Stimulated activated CD4-positive, alpha-beta T cell treated with anti-CD3 and anti-CD28 coated beads, Interleukin-4, amount 100 ng/mL, for 1 hour (primary cell): ENCODE measurements at places on chromosomes 12 and 14.

GRCh38 chr12:65308601-65309071 lies 30.2 kb downstream of the MSRB3 start:
- DNase-seq = no peak

- DNase-seq = peak; percentile 60
These were observed 126.7 kb upstream of the HIF1A start for GRCh38 chr14:61568572-61569011.

GRCh38 chr12:12721176-12721751 lies 4.1 kb downstream of the CDKN1B start:
- no peak for DNase-seq

DNA sequence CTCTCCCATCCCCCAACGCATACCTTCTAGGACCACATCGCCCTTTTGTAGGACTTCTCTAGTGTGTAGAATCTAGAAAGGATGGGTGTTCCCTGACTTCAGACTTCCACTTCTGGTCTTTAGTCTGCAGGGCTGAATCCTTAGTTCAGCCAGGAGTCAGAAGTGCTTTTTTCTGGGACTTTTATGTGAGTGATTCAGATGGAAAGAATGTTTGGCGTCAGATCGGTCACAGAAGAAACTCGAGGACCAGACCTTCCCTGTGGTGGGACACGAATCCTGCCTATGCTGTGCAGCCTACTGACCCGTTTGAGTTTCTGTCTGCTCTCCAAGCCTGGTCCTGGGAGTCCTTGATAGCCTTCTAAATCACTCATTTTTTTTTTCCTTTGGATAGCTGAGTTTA lies 165.4 kb upstream of the SSTR1 start:
- DNase-seq = no peak

DNA sequence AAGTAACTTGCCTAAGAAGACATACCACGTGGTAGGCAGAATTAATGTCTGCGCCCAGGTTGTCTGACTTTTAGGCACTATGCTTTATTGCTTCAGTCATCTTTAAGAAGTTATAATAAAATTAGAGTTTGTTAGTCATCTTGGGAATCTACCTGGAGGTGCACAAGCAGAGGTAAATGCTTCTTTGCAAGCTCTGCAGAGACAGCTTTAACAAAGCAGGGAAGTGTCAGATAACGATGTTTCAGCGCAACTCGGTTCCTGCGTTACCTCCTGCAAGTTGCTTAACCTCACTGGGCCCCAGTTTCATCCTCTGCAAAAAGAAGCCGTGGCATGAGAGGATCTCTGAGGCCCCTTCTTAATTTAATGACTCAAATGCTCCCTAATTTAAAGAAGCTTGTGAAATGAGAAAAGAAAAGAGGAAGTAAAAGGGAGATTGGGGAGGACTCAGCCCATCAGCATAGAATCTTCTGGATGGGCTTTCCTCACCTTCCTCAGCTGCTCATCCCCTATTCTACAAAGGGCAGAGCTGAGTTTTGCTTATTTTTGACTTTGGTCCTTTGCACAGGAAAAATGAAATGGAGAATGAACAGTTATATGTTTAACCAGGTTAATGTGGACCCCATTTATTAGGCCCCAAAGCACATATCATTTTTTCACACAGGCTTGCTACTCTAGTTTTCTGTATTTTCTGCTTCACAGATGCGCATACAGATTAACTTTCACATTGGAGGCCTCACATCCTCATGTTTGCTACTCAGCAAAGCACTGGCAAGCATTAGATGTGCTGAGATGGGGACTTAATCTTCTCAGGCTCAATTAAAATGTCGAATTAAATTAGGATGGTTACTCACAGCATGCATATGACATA lies 5.1 kb downstream of the ARHGDIB start:
- peak; percentile 44 for DNase-seq

DNA sequence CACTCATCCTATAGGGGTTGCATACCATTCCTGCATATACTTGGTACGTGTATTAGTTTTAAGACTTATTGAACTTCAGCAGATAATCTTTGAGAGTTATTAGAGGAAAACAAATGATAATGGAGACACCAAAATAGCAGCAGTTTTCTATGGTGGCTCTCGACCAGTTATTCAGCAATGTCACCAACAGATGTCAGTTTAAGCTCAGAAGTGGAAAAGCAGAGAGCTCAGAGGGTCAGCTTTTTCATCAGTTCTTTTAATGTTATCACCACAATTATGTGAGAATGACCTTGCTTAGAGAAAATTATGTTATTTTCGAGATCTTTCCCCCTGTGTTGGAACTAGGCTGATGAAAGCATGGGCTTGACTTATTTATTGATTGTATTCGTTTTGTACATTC lies 32.0 kb downstream of the PTPN11 start:
- no peak for DNase-seq
